ENCODE measurements at places on chromosomes 5 and 9.

- DNase-seq: no peak
These were observed 46.0 kb downstream of the SHB start for GRCh38 chr9:38022995-38023394.

DNA sequence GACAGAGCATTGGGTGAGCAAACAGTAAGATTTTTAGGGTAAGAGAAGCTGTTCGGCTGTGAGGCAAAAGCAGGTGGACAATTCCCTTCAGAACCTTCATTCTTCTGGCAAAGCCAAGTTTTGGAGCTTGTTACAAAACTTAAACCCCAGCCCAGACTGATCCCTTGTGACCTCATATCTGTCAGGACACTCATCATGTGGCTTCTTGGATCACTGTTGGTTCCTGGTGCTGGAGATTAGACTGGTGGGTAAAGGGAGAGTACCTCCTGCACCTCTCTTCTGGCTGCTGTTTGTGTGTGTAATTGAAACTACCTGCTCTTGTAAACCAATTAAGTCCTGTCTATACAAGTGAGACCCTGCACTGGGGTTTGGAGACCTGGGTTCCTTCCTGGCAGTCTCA lies 21.0 kb downstream of the LARP1 start:
- no peak for DNase-seq

DNA sequence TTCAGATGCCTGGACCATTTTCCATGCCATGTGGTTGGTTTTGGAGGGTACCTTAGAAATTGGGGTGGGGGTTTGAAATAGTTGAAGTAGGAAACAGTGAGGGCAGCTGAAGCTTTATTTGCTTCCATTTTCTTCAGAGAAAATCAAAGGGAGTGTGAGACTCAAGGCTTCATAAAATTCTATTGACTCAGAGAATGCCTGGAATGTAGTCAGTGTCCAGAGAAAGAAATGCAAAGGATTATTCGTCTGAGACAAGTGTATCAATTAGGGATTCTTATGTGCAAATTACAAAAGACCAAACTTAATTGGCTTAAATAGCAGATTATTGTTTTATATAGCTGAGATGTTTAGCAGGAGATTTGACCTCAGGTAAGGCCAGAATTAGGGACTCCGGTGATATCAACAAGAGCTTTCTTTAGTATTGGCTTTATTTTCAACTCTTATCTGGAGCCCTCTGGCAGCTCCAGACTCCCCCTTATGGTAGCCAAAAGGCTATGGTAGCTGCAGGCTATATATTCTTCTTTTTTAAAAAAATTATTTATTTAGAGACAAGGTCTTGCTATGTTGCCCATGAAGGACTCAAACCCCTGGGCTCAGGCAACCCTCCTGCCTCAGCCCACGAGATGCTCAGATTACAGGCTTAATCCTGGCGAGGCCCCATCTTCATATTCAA lies 38.9 kb downstream of the PTTG1 start:
- no peak for DNase-seq

GRCh38 chr5:38465061-38465460 lies 91.4 kb downstream of the LIFR start:
- DNase-seq: no peak

- no peak for DNase-seq
These were observed 103.6 kb upstream of the SSBP2 start for GRCh38 chr5:81854485-81854884.

- DNase-seq: no peak
These were observed 216.2 kb upstream of the ACTBL2 start for GRCh38 chr5:57698802-57699201.

- DNase-seq: peak; percentile 67
These were observed 5.0 kb downstream of the IL3 start for GRCh38 chr5:132065351-132065937.

DNA sequence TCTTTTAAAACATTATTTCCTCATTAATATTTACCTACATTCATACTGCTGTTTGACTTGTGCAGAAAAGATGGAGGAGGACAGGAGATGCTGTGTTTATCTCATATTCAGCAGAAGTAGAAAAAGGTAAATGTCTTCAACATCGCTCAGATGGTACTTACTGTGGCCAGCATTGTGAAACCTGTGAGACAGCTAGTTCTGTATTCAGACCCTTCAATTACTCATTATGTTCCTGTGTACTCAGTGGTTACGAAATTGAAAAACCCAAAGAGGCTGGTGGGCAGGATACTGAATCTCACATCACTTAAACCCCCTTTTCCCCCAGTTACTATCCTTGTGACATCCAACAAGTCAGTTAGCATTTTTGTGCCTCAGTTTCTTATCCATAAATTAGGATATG lies 216.0 kb downstream of the KDM4C start:
- DNase-seq: no peak

DNA sequence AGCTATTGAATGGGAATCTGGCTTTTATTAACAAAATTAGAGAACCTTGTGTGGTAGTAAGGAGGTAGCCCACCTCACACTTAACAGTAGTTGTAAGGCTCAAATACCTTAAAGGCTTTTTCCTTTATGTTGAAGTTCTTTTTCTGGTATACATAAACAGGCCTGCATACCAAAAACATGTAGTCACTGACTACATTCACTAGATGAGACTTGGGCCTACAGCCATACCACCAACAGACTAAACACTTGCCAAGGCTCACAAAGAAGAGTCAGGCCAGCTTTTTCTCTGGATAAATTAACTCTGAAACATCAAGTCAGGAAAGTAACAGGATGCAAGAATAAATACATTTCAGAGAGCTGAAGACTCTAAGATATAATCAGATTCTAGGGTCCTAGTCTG lies 78.6 kb upstream of the MPDZ start:
- DNase-seq: no peak

DNA sequence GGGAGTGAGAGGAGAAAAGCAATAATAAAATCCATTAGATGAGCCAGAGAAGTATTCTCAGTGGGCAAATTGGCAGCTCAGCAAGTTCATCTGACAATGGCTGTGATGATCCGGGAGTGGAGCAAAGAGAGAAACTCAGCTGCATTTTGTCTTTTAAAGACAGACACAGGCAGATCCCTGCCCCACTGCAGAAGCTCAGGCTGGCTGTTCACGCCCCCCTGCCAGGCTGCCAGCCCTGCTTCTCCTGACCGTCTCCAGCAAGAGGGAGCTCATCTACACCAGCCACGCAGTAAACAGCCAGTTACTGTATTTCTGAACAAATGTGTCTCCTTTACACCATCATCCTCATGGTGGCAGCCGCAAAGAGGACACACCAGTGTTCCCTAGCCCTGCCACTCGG lies 114.3 kb upstream of the SARDH start:
- no peak for DNase-seq

DNA sequence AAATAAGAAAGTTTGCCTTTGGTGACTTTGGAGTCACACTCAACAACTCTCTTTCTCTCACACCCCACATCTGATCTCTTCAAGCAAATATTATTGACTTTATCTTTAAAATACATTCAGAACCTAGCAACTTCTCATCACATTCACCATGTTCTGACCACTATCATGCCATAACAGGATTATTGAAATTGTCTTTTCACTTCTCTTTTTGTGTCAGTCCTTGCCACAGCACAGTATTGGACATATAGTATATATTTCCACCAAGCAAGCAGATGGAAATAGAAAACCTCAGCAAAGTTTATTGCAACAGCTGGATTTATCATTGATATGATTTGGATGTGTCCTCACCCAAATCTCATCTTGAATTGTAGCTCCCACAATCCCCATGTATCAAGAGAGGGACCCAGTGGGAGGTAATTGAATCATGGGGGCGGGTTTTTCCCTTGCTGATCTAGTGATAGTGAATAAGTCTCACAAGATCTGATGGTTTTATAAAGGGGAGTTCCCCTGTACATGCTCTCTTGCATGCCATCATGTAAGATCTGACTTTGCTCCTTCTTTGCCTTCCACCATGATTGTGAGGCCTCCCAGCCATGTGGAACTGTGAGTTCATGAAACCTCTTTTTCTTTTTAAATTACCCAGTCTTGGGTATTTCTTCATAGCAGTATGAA lies 26.9 kb upstream of the ITGA1 start:
- DNase-seq: no peak

DNA sequence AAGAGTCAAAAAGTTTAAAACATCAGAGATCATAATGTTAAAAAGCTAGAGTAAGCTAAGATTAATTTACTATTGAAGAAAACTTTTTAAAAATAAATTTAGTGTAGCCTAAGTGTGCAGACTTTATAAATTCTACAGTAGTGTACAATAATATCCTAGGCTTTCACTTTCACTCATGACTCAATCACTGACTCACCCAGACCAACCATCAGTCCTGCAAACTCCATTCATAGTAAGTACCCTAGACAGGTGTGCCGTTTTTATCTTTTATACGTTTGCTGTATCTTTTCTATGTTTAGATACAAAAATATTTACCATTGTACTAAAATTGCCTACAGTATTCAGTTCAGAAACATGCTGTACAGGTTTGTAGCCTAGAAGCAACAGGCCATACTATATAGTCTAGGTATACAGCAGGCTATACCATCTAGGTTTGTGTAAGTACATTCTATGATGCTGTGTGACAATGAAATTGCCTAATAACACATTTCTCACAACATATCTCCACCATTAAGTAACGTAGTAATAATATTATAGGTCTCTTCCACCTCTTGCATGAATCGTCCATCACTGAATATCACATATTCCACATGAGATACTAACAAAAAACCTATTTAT lies 59.2 kb downstream of the MEGF9 start:
- DNase-seq: no peak

DNA sequence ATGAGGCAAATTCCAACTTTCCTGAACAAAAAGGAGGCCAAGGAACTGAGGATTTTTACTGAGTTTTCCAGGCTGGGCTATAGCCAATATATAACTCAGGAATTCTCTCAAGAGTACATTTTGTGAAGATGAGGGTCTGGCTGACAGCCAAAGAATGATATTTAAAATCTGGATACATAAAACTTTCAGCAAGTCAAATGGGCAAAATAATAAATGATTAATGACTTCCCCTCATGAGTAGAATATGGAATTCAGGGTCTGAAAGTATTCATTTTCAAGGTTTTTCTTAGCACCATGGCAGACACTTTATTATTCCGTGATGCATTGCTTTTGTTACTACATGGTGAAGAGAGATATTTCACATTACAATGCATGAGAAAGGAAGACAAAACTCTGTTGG lies 7.8 kb downstream of the FAM81B start:
- DNase-seq: no peak

DNA sequence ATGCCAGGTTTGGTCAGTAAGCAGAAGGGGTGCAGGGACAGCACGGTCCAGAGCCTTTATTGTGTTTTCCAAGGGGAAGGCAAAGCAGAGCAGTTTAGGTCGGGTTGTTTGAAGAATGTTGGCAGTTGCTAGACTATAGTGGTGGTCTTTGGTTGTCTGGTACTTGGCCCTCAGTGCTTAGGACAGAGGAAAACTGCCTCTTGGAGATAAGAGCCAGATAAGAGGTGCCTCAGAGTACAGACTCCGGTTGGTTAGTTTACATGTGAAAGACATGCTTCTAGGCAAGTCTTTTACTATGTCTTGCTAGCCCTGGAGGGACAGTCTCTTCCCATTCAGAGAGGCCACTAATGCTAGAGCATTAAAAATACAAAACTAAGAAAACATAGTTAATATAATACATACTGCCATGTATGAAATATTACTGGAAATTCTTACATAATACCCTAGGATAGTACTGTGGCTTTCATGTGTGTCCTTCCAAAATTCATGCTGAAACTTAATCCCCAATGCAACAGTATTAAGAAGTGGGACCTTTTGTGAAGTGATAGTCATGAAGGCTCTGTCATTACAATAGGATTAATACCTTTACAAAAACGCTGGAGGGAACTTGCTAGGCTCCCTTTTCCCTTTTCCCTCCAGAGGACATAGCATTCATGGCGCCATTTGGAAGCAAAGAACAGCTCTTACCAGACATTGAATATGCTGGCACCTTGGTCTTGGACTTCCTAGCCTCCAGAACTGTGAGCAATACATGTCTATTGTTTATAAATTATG lies 280.4 kb downstream of the TMEM167A start:
- no peak for DNase-seq

DNA sequence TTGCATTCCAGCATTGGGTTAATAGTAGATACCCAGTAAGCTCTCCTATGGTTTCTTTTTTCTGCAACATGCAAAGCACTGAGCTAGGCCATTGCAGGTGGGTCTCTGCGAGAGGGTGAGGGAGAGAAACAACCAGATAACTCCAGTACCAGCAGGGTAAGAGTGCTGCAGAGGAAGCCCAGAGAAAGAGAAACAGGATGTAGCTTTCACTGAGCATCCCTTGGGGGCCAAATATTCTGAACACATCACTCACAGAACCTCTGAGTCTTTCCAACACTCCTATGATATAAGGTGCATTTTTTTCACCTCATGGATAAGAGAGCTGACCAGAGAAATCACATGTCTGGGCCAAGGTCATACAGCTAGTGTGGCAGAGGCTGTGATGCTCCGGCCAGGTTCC lies 76.7 kb downstream of the TRIM32 start:
- DNase-seq: no peak

DNA sequence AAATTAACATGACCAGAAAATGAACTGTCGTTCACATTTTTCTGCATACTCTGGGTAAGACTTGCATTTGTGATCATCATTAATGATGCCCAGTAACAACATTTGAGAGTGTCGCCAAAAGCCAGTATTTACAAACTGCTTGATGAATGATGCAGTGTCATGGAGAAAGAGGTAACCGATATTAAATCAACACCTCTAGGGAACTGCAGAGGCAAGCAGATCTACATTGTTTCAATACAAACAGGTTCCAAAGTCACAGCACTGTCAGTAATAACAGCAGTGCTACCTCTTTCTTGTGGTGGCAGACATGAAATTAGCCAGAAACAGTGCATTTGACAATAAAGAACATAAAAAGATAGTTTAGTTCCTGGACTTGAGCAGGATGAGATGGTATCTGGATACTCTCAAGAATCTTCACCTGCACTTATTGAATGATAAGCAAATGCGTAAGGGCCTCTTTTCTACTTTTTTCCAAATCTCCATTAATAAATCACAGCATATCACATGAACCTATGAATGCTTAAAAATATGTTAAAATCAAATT lies 456.6 kb downstream of the ARHGEF28 start:
- no peak for DNase-seq

- DNase-seq: no peak
These were observed 54.1 kb downstream of the ARHGEF37 start for GRCh38 chr5:149635394-149635793.

- DNase-seq: no peak
These were observed 295.3 kb upstream of the SLC24A2 start for GRCh38 chr9:20084125-20084524.

- DNase-seq: no peak
These were observed 118.5 kb upstream of the CACNA1B start for GRCh38 chr9:137759117-137759516.

GRCh38 chr5:180366326-180366725 lies 13.2 kb upstream of the GFPT2 start:
- DNase-seq: no peak

GRCh38 chr9:37029304-37029775 lies 4.7 kb downstream of the PAX5 start:
- DNase-seq: no peak

DNA sequence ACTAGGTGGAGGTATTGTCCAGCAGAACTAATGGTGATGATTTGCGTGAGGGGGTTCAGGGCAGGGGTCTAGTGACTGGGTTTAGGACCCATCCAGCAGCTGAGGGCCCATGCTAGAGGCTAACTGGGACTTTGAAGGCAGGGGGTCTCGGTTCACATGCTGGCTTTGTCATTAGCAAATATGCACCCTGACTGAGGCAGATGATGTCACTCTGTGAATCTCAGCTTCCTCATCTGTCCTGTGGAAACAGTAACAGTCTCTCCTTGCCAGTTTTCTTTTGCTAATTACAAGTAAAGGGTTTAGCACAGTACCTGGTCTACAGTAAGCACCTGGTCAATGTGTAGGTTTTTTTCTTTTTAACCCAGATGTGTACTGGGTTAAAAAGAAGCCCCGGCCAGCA lies 5.2 kb downstream of the SH2D3C start:
- DNase-seq: no peak
